Activated naive CD4-positive, alpha-beta T cell treated with anti-CD3 and anti-CD28 coated beads, Interleukin-2, amount 50 U/mL, for 72 hours (primary cell): ENCODE measurements at places on chromosomes 7 and 10. TPM values are rescaled to one million over a fixed set of nuclear protein-coding genes. Genes with fewer than 3 reads are reported as not detected.

DNA sequence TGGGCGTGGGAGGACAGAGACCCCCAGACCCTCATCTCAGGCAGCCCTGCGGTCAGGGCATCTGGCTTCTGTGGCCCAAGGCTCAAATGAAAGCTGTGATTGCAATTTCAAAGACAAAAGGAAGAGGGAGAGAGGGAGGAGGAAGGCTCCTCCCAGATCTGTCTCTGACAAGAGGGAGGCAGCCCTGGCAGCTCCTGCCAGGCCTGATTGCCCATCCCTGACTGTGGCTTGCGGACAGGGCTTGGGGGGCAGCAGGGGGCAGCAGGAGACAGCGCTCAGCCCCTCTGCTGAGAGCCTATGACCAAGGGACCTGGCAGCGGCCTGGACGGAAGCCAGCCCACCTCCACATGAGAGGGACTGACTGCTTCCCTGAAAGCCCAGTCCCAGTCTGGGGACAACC, 91.8 kb downstream of the PTPRN2 start:
- peak; percentile 12 for DNase-seq

- DNase-seq: no peak
Measured at GRCh38 chr10:103110407-103110806, 82.7 kb downstream of the NT5C2 start.

DNA sequence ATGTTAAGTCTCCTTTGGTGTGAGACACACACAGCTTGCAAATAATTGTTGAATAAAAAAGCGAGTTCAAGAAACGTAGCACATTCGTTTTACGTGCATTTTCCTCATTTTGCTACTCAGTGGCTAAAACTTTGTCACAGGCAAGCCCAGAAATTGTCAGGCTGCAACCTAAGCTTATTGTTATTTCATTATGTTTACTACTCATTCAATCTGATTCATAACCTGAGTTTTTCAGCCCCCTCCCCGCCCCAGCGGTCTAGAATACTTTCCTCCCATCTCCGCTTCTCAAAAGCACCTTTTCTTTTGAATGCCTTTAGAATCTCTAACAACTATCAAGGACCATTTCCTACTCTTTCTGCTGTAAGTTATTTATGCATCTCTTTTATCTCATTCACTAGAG, 1.1 kb downstream of the FAM133B start:
- no peak for DNase-seq

- DNase-seq: no peak
Measured at GRCh38 chr7:4175346-4175973, 506.6 kb upstream of the FOXK1 start.

- DNase-seq: no peak
Measured at GRCh38 chr7:7254908-7255307, 72.6 kb downstream of the C1GALT1 start.

Gene DNAJC30
- 7.5 TPM for total RNA-seq

Gene CHRM2
- not detected for total RNA-seq
